ENCODE measurements at places on chromosomes 16 and 17.
A peak's percentile ranks its signal among the peaks of the same experiment; 100 is the strongest.

- peak; percentile 36 for DNase-seq
These were observed 4.3 kb downstream of the POLG2 start for GRCh38 chr17:64492481-64493109.

DNA sequence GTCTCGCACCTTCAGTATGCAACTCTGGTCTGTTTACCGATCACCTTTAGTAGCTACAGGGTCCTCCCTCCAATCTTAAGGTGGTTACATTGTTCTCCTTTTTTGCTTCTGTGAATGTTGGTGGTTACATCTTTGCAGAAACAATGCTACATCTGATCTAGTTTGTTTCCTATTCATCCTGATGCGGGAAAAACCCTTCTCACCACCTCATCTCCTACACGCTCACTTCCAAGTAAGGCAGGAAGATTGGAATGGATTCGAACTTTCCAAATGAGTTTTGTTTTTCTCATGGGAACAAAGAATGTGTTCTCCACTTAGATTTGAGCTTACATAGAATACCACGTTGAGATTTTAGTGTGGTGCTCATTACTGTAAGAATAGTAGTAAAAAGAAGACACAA lies 14.5 kb downstream of the ZC3H18 start:
- no peak for DNase-seq

- no peak for DNase-seq
These were observed 34.4 kb upstream of the XYLT2 start for GRCh38 chr17:50311483-50311882.

DNA sequence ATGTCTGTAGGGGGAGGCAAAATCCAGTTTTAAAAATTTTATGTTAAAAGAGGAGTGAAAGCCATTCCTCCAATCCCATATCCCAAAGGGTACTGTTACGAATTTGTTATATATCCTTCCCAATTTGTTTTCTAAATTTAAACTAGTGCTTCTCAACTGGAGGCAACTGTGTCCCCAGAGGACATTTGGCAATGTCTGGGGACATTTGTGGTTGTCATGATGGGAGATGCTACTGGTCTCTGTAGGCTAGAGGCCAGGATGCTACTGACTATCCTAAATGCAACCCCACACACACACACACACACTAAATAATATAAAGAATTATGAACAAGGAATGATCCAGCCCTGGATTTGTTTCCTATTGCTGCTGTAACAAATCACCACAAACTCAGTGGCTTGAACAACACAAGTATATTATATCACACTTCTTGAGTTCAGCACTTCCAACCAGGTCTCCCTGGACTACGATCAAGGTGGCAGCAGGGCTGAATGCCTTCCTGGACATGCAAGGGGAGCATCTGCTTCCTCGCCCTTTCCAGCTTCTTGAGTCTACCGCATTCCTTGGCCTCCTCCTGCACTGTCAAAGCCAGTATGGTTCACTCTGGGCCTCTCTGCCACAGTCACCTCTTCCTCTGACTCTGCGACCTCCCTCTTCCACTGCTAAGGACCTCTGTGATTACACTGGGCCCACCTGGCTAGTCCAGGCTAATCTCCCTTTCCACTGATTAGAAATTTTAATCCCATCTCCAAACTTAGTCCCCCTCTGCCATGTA lies 30.1 kb downstream of the ARHGAP17 start:
- no peak for DNase-seq

DNA sequence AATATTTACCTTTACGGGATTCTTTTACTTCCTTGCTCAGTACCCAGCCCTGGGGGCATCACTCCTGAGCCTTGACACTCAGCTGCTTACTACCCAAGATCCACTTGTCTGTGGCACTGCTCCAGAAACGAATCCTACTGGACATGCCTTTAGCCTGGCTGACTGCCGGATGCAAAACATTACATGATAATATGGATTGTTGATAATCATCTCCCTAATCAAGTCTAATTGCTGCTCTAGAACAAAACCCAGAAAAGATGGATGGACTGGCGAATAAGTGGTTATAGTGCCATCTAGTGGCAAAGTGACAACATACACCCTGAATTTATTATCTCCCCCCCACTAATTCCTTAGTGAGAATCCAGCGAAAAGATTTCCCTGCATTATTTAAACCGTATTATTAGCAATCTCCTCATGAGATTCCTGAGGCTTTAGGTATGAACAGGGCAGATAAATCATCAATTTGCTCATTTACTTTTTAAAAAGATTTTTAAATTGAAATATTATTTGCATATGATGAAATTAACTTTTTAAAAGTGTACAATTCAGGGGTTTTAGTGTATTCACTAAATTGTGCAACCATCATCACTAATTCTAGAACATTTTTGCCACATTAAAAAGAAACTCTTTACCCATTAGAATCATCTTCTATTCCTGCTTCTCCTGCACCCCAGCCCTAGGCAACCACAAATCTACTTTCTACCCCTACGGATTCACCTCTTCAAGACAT lies 61.6 kb downstream of the RGS9 start:
- no peak for DNase-seq

GRCh38 chr16:177394-177822 lies 928 bp downstream of the HBA1 start:
- no peak for DNase-seq

GRCh38 chr16:23572394-23572793 lies 14.9 kb downstream of the UBFD1 start:
- no peak for DNase-seq

GRCh38 chr17:65097110-65097509 lies 40.1 kb upstream of the RGS9 start:
- DNase-seq = no peak

GRCh38 chr17:3613124-3613523 lies 3.9 kb upstream of the TRPV1 start:
- no peak for DNase-seq

GRCh38 chr17:9230346-9230745 lies 209.0 kb downstream of the NTN1 start:
- no peak for DNase-seq

- DNase-seq = no peak
These were observed 183.3 kb downstream of the MSI2 start for GRCh38 chr17:57439651-57440050.

DNA sequence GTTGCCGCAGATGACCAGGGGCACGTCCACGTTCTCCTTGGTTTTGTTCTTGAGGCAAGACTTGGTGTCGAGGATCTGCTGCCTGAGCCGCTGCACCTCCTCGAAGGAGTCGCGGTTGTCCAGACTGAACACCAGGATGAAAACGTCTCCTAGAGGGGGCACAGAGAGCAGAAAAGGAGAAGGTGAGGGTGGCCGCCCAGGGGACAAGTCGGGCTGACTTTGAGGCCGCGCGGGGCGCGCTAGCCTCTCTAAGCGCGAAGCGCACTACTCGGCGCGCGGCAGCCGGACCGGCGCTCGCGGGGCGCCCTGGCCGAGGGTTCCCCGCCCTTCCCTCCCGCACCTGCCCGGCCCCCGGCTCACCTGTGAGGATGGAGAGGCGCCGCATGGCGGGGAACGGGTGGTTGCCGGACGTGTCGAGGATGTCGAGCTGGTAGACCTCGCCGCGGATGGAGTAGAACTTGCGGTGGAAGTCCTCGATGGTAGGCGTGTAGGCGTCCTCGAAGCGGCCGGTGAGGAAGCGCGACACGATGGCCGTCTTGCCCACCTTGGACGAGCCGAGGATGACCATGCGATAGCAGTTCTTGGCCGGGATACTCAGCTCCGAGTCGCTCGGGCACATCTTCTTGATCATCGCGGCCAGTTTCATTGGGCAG lies 533 bp downstream of the RASD1 start:
- DNase-seq = no peak

- DNase-seq = peak; percentile 55
These were observed 28.8 kb downstream of the DYNLRB2 start for GRCh38 chr16:80569440-80570105.

GRCh38 chr17:49795372-49795771 lies 6.9 kb downstream of the KAT7 start:
- no peak for DNase-seq

GRCh38 chr16:80741724-80742123 lies 62.7 kb downstream of the CDYL2 start:
- no peak for DNase-seq

DNA sequence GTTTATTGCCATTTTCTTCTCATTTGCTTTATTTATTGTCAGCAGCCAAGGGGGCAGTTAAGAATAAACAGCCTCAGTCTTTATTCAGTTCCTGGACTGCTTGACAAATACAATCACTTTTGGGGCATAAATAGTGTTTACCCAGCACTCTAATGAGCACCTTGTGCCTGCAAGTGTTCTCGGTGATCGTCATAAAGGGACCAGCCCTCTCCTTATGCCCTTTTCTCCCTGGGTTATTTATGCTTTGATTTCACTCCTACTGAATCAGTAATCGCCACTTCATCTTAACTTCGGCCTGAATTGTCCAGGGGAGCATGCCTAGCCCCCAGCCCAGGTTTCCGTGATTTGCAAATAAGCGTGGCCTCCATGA lies 55.7 kb upstream of the CACNG5 start:
- no peak for DNase-seq

GRCh38 chr17:36072431-36073121 lies 8.5 kb downstream of the CCL18 start:
- DNase-seq = peak; percentile 48

DNA sequence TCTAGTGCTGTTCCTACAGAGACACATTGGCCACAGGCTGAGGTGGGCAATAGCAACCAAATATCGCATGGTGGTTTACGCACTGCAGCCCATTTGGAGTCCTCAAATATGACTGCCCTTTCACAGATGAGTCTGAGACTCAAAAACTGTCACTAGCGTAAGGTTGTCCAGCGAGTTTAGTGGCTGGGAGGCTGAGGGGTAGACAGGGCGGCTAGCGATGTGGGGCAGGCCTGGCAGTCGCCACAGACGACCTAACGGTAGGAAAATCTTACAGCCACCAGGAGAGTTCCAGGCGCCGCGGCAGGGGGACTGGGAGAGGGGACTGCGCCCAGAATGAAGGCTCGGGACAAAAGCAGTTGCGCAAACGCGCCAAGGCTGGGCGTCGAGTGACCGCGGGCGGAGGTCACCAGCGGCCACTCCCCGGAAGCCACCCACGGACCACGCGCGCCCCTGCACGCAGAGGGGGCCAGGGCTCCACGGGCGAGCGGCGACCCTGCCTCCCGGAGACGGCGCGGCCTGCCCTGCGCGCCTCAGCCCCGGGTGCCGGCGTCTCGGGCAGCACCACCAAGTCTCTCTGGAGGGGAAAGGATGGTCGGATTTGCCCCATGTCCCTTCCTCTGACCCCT lies 699 bp upstream of the MAP1LC3B start:
- DNase-seq = no peak

DNA sequence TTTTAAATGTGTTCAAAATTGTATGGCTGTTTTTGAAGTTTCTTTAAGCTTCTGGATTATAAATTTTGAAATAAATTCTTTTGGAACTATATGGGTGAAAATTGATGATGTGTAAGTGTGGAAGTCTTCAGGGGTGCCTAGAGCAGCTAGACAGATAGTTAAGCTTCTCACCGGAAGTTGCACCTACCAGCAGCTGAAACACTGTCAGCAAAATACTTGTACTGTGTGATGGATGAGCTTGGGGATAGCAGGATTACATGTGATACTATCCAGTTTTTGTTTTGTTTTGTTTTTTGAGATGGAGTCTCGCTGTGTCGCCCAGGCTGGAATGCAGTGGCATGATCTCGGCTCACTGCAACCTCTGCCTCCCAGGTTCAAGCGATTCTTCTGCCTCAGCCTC lies 19.7 kb downstream of the RBL2 start:
- no peak for DNase-seq

GRCh38 chr16:11147033-11147753 lies 108.8 kb downstream of the SOCS1 start:
- DNase-seq = no peak

DNA sequence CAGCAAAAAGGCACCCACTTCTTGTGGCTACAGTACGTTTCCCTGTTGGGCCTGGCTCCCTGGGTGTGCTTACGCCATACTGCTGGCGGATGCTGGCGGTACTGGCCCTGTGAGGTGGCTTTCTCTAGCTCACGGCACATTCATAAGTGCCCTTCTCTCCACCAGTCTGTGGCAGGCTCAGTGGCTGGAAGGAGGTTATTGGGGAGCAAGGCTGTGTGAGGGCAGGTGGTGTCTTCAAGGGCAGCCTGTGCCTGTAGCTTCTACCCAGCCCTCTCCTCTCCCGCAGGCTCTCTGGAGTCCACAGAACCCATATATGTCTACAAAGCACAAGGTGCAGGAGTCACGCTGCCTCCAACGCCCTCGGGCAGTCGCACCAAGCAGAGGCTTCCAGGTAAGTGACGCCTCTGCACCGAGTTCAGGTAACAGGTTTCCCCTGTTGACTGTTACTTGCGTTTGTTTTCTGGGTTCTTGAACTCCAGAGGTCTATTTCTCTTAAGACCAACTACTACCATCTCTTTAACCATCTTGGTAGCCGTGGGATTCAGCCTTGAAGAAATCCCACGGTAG lies 20.6 kb downstream of the NTAN1 start:
- DNase-seq = no peak

DNA sequence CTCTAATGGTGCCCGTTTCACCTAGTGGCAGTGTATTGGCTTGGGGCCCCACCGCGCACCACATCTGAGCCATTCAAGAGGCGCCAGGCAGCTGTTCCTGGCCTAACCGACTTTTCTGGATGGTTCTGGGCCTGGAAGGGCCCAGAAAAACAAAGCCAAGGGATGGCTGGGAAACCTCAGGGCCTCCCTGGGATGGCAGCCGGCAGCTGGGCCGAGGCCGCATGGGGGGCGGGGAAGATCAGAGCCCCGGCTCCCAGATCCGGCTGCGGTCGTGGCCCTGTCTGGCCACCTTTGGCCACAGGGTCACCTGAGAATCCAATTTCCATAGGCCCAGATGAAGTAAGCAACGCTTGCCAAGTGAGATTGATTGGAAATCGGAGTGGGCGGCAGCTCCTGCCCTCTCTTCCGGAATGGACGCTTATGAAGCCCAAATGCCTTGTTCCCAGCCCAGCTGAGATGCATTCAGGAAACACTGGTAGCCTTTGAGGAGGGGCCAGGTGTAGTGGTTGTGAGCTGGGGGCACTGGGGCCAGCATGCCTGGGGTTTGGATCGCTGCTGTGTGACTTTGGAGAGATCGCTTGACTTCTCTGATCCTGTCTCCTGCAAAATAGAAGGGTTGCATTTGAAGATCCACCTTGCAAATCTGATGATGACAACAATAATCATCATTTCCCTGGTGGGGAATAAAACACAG lies 163.8 kb upstream of the GSE1 start:
- no peak for DNase-seq

DNA sequence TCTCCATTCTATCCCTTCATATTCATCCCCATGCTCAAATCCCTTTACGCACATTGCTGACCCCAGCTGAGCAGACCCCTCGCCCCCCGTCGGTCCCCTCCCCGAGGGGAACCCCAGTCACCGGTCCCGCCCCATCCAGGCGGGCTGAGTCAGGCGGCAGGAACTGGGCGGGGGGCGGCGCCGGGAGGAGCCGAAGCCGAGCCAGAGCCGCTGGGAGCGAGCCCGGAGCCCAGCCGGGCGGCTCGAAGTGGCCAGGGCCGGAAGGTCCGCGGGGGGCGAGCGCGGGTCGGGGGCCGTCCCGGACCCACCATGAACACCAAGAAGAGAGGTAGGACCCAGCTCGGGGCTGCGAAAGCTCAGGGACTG lies 8.6 kb downstream of the RIPOR1 start:
- DNase-seq = peak; percentile 42

Data from activated T-cell treated with anti-CD3 and anti-CD28 coated beads for 4 hours (primary cell).